ENCODE measurements at places on chromosomes 1 and 21.

DNA sequence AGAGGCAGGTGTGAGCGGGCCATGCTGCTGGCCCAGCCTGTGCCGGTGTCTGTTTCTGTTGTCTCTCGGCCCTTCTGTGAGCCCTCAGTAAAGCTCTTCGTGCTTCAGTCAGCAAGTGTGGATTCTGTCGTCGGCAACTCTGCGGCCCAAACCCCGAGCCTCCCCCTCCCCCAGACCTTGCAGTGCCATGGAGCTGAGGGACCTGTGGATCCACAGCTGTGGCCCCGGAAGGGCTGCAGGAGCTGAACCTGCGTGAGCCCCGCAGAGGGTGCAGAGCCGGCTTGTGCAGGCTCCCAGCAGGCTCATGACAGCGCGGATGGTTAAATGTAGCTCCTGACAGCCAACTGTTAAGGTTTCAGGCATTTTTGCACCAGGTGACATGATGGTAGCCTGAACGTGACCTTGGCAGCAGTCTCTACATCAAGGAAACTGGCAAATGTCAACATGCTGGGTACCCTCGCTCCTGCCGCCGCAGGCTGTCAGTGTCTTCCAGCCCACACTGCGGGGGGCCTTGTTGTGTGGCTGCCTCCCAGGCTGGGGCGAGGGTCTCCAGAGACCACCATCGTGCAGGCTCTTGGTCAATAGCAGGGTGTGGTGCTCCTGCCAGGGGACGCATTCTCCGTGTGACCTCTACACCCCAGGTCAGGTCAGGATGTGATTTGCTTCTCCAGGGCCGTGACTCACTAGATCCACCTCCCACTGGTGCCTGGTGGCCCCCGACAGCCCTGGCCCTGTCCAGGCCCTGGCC, 7.0 kb downstream of the LRRC3 start:
- no peak for DNase-seq

GRCh38 chr1:3570066-3570986, 41.0 kb downstream of the MEGF6 start:
- no peak for DNase-seq

GRCh38 chr1:68506386-68506785, 9.5 kb upstream of the DEPDC1 start:
- no peak for DNase-seq

- DNase-seq, result no peak
These were observed 8.8 kb upstream of the TIAM1 start for GRCh38 chr21:31352836-31353235.

GRCh38 chr1:3137111-3138100, 68.4 kb downstream of the PRDM16 start:
- DNase-seq, result no peak

DNA sequence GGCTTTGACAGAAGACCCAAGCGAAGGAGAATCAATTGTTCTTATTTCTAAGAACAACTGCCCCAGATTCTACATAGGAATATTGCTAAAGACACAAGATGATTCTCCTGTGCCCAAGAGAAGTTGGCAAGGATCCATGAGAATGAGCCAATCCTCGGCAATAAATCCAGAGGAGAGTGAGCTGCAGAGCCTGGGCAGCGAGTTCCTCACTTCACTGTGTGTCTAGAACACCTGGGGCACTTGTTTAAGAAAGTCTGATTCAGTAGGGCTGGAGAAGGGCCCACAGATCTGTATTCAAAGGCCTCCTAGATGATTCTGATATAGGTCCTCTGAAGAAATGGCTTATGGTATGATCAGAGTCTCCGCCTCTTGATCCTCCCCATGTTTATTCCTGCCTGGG, 31.8 kb downstream of the GADD45A start:
- DNase-seq, result no peak

DNA sequence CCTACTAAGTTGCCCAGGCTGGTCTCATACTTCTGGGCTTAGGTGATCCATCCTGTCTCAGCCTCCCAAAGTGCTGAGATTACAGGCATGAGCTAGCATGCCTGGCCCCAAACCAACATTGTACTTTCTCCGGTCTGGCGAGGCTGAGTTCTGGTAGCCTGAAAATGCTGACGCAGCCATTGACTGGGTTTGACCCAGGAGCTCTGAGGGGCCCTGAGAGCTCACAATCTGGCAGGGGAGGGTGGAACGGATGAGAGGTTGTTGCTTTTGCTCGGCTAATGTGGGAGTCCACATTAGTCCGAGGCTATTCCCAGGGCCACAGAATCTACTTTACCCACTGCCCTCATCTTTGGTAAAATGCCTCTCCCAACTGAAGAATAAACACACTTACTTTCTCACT, 35.1 kb upstream of the PARP1 start:
- DNase-seq, result no peak

- DNase-seq, result no peak
These were observed 130.8 kb downstream of the HMCN1 start for GRCh38 chr1:185864889-185865517.

DNA sequence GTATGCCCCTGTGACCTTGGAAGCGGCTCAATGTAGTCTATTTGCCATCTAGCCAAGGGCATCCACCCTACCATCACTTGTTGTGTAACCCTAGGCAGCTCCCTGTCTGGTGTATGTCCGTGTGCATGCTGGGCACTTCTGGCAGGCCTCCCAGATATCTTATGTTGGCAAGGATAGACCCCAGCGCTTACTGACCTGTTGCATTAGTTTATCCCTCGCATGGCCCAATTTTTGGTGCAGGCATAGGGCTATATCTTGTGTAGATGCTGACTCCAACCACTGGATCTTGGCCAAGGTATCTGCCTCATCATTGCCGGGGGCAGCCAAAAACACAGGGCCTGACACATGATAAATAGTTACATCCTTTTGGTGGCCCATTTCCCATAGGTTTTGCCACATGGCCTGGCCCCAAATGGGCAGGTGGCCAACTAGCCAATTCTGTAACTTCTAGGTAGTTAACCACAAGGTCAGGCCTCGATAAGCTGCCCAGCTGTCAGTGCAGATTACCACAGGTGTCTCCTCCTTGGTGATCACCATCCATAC, 14.0 kb upstream of the TBX19 start:
- DNase-seq, result no peak

DNA sequence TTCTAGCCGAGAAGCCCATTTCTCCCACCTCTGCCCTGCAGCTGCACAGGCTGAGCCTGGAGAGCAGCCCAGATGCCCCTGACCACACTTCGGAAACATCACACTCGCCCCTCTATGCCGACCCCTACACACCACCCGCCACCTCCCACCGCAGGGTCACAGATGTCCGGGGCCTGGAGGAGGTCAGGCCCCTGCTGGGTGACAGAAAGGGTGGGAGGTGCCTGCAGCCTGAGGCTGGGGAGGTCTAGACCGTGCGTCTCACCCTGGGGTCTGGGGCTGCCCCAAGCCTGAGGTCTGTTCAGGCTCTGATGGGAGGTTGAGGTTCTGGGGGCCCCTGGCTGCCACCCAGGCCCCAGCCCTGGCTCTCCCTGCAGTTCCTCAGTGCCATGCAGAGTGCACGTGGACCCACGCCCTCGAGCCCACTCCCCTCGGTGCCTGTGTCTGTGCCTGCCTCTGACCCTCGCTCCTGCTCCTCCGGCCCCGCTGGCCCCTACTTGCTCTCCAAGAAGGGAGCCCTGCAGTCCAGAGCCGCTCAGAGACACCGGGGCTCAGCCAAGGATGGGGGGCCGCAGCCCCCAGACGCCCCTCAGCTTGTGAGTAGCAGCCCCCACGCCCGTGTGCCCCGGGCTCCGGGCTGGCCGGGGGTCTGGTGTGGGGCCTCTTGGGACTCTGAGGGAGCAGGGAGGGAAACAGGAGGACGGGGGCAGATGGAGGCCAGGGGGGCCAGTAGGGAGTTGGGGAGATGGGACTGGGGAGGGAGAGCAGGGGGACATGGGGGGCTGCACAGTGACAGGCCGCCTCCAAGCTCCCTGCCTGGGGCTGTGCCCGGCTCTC, 7.4 kb downstream of the PLEKHN1 start:
- no peak for DNase-seq

All from NCI-H748 treated with DMSO at 0.1 percent for 48 hours (cell line).